Activated CD4-positive, alpha-beta memory T cell treated with anti-CD3 and anti-CD28 coated beads for 36 hours (primary cell): ENCODE measurements at places on chromosomes 7 and 10.
A peak's percentile ranks its signal among the peaks of the same experiment; 100 is the strongest.

GRCh38 chr10:97883092-97883485, 33.4 kb downstream of the GOLGA7B start:
- no peak for DNase-seq

DNA sequence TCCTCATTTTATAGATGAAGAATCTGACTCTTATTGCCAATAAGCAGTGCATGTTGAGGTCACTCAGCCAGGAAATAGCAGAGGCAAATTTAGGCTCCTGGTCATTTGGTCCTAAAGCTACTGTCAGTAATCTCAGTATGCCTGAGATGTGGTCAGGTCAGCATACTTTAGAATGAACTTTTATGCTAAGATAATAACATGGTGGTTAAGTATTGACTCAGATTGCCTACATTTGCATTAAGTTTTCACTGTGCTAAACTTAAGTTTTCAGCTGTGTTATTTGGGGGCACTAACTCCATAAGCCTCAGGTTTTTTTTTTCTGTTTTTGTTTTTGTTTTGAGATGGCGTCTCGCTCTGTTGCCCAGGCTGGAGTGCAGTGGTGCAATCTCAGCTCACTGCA, 35.9 kb upstream of the CCSER2 start:
- no peak for DNase-seq

- no peak for DNase-seq
These were observed 26.8 kb downstream of the TRDMT1 start for GRCh38 chr10:17174626-17175025.

- DNase-seq: no peak
These were observed 43.3 kb upstream of the MEOX2 start for GRCh38 chr7:15729746-15730145.

GRCh38 chr7:86929293-86930109, 130.0 kb downstream of the ELAPOR2 start:
- no peak for DNase-seq

- DNase-seq: no peak
These were observed 109.8 kb upstream of the NOBOX start for GRCh38 chr7:144513334-144513733.

DNA sequence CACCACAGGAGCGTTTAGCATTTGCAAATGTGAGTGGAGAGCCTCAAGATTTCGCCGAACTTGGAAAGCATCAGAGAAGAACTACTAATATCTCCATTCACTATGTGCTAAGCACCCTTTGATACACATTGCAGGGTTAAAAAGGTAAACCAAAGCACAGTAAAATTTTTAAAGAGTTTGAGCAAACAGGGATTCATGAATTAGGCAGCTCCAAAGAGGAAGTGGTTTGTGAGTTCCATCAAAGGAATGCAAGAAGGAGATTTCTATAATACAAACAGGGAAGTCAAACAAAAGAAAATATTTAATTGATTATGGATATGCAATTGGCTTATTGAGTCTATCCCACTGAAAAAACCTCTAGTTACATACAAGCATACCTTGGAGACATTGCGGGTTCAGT, 81.1 kb upstream of the TMEM72 start:
- DNase-seq: no peak

- peak; percentile 22 for DNase-seq
These were observed 818.6 kb downstream of the GRID1 start for GRCh38 chr10:85548034-85548433.

GRCh38 chr7:108203537-108203936, 73.4 kb upstream of the LAMB4 start:
- no peak for DNase-seq

DNA sequence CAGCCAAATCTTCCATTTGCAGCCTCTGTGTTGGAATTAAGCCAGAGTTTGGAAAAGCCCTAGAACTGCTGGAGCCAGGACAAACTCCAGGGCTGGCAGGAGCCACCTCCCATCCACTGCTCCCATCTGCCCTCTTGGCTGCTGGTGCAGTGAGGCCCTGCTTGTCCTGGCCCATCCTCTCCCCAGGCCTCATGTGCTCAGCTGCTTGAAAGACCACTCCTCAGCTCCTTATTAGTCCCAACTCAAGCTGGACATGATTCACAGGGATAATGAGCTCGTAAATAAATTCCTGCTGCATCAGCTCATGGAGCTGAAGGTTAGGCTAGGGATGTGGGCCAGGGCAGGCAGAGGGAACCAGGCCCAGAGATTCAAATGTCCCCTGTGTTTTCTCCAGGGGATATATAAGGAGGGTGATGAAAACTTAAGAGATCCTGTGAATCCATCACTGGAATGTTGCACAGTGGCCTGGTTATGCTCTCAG, 282.8 kb downstream of the RPS24 start:
- DNase-seq: no peak

GRCh38 chr7:3042861-3043489, 692 bp downstream of the CARD11 start:
- peak; percentile 89 for DNase-seq

DNA sequence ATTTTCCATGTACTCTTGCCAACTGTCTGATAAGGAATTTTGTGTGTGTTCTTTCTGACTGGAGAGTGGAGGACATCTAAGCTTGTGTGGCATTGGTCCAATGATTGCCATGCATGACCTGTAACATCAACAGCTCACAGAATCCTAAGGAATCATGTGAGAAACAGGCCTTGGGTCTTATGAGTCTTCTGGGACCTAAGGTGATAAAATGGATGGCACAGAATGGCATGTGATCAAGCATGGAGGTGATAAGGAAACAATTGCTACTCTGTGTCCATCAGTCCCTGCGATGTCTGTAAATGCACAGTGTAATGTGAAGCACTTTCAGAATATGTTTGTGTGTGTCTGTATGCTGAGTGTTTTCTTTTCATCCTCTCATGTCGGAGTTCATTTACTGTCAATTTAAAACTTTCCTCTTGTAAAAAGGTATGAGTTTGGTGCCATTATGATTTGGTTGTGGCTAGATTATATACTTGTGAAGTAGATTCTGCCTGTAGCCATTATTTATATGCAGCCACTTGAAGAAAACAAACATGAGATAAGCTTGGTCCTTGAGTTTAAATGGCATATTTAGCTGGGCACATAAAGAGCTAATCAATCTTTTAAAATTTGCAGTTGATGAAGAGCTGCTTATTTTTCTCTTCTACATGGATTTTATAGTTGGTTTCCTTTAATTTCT, 127.5 kb downstream of the VPS50 start:
- no peak for DNase-seq

DNA sequence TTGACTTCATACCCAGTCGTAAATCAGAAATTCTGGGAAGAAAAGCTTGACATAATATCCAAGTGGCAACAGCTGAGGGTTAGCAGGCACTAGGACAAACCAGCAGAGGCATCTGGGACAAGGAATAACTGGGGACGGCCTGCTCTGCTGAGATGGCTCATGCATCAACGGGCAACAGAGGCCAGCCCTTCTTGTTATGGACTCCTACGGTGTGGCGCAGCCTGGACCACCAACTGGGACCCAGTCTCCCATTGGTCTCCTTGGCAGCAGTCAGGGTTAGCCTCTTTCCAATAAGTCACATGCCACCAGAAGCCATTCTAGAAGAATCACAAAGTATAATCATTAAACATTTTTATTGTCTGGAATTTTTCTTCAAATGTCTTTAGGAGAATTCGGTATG, 15.0 kb downstream of the FGFR2 start:
- no peak for DNase-seq

DNA sequence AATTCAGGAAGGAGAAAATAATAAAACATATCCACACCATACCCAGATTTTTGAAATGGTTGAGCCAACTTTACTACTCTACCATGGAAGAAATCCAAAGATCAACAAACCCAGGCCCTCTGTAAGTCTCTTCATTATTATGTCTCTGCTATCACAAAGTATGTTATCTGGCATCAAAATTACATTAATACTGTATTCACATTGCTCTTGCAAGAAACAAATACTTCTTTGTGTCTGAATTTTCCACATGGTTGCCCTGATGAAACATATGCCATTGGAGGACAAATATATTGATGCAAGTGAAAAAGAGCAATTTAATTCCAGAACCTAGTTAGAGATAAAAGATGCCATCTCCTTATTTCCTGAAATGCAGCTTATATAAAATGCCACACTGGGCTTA, 204.0 kb downstream of the FZD1 start:
- DNase-seq: no peak

DNA sequence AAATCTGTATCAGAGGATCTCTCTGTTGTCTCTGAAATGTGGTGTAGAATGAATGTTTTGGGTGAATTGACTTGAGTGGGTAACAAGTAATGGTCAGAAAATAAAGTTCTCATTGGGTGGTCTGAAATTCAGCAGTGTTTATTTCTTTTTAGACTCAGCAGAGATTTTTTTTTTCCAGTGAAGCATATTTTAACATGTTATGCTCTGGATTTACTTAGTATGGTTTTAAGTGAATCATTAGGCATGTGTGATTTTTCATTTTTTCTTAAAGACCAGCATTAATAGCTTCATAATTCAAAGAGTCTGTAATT, 63.5 kb downstream of the REEP3 start:
- no peak for DNase-seq

- DNase-seq: no peak
These were observed 9.3 kb downstream of the DAGLB start for GRCh38 chr7:6438427-6438826.

- DNase-seq: no peak
These were observed 87.5 kb upstream of the ZNF92 start for GRCh38 chr7:65285906-65286864.

DNA sequence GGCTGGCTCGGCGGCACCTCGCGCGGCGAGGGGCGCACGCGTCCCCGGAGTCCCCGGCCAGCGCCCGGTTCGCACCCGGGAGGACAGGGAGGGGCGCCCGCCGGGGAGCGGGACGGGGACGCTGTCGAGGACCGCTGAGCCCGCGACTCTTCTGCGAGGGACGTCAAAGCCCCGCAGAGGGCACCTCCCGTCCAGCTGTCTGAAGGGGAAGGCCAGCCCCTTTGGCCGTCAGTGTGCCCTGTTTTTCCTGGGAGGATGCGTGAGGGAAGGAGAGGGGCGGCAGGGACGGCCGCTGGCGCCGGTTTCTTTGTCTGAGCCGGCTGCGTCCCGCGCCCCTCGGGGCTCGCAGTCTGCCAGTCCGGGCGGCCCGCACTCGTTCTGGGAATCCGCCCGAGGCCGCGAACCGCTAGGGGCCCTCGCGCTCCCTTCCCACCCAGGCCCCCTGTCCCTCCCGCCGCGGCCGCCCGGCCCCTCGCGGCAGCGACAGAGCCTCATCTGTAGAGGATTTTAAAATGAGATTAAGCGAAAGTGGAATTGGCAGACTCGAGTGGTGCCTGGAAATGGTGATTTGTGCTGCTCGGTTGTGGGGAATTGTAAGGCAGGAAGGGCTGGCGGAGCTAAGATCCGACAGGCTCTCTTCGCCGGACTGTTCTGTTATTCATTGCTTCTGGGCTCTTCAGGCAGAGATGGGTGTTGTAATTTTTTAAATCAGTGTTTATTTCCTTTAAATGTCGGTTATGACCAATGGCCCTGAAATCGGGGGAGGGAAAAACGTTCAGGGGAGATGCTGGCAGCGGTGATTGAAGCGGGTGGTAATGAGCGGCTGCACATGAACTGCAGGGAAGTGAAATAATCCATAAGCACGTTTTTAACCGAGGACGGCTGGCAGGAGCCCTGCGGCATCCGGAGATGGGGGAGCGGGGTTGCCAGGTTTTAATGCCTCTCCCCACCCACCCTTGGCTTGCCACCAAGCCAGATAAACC, 618 bp upstream of the RELN start:
- peak; percentile 18 for DNase-seq

DNA sequence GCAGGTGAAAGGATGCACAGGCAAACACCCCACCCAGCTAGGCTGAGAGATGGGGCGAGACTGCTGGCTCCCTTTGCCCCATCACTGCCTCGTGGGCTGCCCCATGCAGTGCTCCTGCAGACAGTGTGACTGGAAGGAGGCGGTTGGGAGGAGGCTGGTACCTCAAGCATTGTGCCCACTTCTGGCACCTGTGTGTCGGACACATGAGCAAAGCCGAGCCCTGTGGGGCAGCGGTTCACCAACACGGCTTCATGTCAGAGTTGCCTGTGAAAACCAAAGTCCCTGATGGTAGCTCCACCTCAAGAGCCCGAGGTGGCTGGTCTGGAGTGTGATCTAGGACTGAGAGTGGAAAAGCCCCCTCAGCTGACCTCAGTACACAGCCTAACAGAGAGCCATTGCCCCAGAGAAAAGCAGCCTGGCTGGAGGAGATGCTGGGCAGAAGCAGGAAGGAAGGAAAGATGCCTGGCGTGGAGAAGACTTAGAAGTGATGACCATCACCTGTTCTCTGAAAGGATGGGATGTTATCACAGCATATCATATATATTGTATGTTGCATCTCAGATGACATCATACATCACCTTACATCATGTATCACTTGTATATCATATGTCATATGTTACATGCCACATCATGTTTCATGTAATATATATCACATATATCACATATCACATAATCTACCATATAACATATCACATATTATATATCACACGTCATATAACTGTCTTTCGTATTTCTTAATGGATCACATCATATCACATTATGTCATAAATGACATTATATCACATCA, 75.6 kb downstream of the ADCY1 start:
- no peak for DNase-seq

DNA sequence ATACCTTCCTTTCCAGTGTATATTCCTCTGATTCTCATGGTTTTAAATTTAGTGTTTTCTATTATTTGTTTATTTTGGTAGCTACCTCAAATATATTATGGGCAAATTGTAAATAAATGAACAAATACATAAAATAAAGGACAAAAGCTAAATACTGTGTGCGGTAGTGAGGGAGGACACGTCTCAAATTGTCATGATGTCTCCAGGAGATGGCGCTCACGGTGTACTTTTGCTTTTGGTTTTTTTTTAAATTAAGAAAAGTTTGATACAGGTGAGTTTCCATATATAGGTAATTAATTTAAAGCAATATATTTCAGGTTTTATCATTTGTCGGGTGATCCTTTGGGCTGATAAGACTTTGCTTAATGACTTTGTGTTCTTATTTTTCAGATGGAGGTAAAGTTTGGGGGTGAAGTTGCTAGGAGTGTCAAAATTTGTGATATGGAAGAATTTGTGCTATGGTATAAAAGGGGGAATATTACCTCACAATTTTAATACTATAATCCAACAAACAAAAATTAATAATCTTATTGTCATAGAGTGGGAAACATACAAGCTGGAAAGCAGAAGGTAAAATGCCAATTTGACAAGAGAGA, 68.4 kb upstream of the TMEM229A start:
- no peak for DNase-seq

- no peak for DNase-seq
These were observed 21.8 kb downstream of the UNCX start for GRCh38 chr7:1254281-1255079.

DNA sequence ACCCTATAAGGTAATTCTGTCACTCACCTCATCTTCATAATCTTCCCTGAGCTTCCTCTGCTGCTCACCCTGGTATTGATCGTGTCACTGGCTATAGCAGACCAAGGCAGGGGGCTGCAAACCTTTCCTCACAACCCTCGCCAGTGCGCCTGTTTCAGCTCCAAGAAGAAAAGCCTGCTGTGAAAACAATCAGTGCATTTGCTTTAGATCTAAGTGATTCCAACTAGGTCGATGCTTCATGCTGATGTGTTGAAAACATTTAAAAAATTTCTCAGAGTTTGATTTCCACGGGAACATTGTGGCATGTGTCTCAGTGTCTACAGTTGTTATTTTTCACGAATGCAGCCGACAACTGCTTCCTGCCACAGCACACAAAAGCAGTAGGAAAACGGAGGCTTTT, 27.3 kb downstream of the POU6F2 start:
- no peak for DNase-seq

- DNase-seq: no peak
These were observed 61.9 kb downstream of the AP3M1 start for GRCh38 chr10:74088722-74089121.

- no peak for DNase-seq
These were observed 9.8 kb upstream of the ZNF727 start for GRCh38 chr7:64035388-64035787.

- DNase-seq: no peak
These were observed 188.1 kb upstream of the STEAP1 start for GRCh38 chr7:89966067-89966664.

- DNase-seq: no peak
These were observed 9.0 kb upstream of the MLXIPL start for GRCh38 chr7:73633323-73633722.
